Inflammatory macrophage treated with lipopolysaccharide for 1 hour (primary cell): ENCODE measurements at places on chromosomes 1 and 21.
A peak's percentile ranks its signal among the peaks of the same experiment; 100 is the strongest.

GRCh38 chr1:44021581-44022321 is 9.5 kb downstream of the SLC6A9 start:
- DNase-seq, result no peak

- no peak for DNase-seq
Observed at GRCh38 chr1:107286125-107286524, 145.3 kb downstream of the NTNG1 start.

- no peak for DNase-seq
Observed at GRCh38 chr1:197394831-197395608, 127.0 kb downstream of the CRB1 start.

GRCh38 chr1:57711326-57711725 is 287.5 kb upstream of the DAB1 start:
- DNase-seq, result no peak

GRCh38 chr1:98157524-98158313 is 236.9 kb upstream of the DPYD start:
- DNase-seq, result no peak

GRCh38 chr1:198544265-198544664 is 3.8 kb upstream of the ATP6V1G3 start:
- DNase-seq, result no peak

DNA sequence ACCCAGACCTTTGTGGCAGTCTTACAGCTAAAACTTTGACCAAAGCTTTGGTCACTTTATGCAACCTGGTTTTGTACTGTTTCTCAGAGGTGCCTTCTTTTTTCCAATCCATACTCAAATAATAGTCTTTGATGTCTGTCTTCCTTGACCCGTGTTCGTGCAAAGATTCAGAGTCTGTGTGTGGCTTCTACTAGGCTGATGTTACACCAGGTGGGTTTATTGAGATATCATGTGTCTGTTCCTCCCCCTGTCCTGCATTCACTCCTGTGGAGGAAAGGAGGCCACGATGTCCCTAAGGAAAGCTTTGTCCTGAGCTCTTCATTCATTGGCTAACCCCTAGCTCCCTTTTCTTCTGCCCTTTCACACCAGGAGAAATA is 15.0 kb upstream of the IKBKE start:
- DNase-seq, result no peak

DNA sequence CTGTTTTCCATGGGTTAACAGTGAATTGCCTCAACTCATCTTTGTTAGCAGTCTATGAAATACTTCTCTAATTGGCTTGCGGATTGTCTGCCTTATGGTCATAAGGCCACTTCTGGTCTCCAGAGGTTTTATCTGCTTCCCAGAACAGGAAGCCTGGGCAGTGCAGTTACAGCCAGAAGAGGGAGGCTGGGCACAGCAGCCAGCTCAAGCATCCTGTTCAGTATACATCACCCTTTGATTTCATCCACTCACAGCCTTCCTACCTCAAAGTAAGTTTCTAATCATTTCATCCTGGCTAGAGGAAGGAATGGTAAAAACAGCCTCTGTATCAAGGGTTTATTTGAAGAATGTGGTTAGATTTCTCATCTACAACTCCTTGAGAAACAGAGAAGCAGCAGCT is 311.5 kb upstream of the DEPDC1 start:
- DNase-seq, result no peak

- no peak for DNase-seq
Observed at GRCh38 chr1:25743164-25744139, 56.5 kb upstream of the SELENON start.

- DNase-seq, result no peak
Observed at GRCh38 chr1:156463874-156464273, 36.7 kb downstream of the MEF2D start.

DNA sequence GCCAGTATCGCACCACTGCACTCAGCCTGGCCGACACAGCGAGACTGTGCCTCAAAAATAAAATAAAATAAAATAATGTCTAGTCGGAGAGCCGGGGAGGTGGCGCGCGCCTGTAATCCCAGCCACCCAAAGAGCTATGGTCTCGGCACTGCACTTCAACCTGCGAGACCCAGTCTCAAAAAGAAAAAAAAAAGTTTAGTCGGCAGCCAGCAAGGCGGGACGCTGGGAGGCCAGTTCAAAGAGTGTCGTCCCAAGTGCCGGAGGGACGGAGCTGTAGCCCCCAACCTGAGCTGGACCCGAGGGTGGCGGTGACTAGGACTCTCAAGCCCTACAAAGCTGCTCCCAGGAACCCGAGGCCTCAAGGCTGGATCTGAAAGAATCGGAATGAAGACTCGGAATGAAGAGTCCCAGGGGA is 632 bp upstream of the FALEC start:
- DNase-seq, result no peak

- DNase-seq, result no peak
Observed at GRCh38 chr21:42260121-42260520, 41.2 kb downstream of the ABCG1 start.

DNA sequence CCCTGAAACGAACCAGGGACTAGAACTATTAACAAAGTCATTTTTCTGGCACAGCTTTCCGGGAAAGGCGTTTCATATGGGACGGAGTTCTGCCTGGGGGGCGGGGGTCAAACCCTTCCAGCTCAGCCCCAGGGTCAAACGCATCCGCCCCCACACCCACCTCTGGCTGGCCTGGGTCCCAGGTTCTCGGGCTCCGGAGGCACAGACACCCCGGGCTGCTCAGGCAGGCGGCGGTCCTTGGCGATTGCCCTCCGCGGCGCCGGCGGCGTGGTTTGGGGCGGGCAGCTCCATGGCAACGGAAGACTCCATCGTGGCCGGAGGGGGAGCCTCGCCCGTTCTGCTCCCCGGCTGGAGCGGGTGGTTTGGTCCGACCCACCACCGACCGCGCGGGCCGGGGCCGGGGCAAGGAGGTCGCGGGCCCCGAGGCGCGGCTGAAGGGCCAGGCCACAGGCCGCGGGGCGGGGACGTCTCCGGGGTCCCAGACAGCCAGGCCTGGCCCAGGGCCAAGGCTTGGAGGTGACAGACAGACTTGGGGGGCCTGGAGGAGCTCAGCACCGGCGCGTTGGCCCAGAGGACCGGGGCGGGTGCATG is at the start of gene CFAP74:
Gene CFAP74, minus strand, starts transcription at position 246 of the 591 bp plus-strand sequence. CDS start 12,830 bp downstream, outside the sequence.
- DNase-seq, result peak; percentile 2

GRCh38 chr21:45818904-45819285 is 162.7 kb upstream of the COL6A1 start:
- DNase-seq, result peak; percentile 44

DNA sequence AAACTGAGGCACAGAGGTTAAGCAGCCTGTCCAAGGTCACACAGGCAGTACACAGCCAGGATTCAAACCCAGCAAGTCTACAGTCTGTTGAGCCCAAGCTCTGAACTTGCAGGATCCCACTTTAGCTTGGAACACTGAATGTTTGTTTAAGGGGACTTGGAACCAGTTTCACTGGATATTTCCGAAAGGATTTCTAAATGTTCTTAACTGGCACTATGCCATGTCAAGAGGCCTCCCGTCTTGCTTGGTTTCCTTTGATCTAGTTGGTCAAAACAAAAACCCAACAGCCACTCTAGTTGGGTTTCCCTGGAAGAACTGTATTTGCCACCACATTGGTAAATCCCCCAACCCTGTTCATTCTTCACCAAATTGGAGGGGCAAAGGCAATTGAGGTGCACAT is 317.6 kb upstream of the KAZN start:
- no peak for DNase-seq

DNA sequence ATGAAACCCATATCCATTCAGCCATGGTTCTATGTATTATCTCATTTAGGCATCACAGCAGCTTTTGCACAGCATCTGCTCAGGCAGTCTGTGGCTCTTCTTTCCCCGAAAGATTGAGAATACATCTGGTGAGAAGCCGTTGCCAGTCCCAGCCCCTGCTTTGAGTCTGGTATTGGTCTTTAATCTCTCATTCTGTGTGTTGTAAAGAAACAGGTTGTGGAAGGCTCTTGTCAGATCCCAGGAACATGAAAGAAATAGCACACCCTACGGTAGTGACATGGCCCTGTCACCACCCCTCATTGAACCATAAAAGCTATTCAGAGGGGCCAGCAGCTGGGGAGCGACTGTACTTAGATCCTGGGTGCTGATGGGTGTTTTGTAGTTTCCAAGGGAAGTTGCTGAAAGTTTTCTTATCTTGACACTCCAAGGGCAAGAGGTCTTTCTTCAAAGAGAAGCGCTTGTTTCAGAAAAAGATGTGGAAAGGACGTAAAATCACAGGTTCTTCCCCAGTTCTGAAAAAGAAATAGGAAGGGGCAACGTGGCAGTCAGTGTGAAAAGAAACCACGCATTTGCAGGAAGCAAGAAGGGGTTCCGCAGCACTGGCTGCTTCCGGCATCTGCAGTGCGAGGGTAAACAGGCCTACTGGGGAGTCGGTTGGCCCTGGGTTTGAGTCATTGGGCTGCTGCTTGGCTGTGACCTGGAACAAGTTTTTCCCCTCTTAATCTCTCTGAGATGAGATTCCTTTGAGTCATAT is 145.0 kb downstream of the DHRS3 start:
- DNase-seq, result peak; percentile 59

GRCh38 chr1:70429219-70429618 is 18.2 kb downstream of the CTH start:
- no peak for DNase-seq

- DNase-seq, result no peak
Observed at GRCh38 chr1:4662168-4662567, 7.8 kb downstream of the AJAP1 start.

DNA sequence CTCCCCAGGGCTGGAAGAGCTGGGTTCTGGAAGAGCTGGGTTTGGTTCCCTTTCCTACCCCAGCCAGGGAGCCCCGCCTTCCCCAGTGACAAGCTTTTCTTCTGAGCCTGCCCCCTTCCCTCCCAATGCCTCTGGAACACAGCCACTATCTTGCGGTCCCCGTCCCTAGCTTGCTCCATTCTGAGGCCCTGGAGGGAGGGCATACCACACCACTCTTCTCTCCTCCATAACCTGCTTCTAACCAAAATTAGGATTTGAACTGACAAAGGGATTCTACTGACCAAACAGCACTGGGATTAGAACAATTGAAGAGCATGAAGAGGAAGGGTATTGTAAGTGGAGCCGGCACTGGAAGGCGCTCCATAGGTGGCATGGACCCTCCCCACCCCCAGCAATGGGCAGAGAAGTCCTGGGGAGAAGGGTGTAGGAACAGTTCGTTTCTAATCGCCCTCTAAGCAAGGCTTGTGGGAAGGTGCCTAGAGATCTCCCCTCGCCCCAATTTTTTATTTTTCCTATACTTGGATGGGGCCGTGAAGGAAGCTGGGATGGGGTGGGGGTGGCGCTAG is 690 bp downstream of the C1orf216 start:
- DNase-seq, result peak; percentile 55

DNA sequence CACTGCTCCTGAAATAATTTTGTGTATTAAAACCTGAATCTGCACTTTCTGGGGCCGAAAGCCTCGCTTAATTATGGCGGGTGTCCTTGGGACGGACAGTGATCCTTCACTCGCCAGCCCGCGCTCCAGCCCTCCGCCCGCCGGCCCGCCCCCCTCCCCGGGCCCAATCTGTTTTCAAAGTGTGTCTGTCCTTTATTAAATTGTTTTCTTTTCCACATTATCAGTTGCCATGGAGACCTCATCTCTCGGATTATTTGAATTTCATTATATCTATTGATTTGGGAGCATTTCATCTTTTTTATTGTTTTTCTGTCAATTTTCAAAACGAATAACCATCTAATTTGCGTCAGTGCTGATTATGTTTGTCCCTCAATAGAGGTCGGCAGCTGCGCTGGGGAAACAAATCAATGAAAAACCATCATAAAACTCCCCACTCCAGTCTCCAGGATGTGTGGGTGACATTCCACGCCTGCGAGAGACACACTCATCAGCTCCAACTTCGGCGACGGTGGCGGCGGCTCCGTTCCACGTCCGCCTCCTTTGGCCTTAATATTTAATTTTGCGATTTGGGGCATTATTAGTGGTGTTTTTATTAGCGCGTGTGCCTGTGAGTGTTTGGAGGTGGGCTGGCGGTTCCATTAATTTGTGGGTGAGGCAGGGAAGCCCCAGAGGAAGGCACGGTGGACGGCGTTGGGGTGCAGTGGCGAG is 123.9 kb downstream of the CASZ1 start:
- no peak for DNase-seq

DNA sequence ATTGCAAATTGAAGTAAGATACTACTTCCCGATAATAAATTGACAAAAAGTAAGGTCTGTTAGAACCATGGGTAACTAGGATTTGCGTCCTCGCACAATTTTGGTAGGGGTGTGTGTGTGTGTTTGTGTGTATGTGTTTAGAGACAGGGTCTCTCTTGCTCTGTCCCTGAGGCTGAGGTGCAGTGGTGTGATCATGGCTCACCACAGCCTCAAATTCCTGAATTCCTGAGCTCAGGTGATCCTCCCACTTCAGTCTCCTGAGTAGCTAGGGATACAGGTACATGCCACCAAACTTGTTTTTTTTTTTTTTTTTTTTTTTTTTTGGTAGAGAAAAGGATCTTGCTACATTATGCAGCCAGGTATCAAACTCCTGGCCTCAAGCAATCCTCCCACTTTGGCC is 209.2 kb upstream of the ESRRG start:
- DNase-seq, result no peak

GRCh38 chr1:162740755-162741154 is 49.7 kb upstream of the HSD17B7 start:
- no peak for DNase-seq

DNA sequence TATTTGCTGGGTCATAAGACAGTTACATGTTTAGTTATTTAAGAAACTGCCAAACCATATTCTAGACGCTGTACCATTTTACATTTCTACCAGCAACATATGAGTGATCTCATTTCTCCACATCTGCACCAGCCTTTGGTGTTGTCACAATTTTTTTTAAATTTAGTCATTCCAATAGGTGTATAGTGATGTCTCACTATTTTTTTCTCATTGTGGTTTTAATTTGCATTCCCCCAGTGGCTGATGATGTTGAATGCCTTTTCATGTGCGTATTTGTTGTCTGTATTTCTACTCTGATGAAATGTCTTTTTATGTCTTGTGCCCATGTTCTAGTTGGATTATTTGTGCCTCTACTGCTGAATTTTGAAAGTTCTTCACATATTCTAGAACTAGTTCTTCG is 38.4 kb downstream of the NFASC start:
- DNase-seq, result no peak

- DNase-seq, result no peak
Observed at GRCh38 chr1:2141025-2141424, 53.5 kb downstream of the FAAP20 start.

DNA sequence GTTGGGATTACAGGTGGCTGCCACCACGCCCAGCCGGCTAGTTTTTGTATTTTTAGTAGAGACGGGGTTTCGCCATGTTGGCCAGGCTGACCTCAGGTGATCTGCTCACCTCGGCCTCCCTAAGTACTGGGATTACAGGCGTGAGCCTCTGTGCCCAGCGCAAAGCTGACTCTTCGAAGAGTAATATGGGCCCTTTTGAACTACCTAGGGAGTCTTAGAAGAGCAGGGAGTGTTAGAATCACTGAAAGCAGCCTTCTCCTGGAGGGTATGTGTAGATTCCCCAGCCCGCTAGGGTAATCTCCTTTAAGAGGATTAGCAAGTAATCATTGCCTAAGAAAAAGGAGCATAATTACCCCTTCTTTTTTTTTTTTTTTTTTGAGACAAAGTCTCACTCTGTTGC is 6.5 kb upstream of the MAST2 start:
- DNase-seq, result no peak

DNA sequence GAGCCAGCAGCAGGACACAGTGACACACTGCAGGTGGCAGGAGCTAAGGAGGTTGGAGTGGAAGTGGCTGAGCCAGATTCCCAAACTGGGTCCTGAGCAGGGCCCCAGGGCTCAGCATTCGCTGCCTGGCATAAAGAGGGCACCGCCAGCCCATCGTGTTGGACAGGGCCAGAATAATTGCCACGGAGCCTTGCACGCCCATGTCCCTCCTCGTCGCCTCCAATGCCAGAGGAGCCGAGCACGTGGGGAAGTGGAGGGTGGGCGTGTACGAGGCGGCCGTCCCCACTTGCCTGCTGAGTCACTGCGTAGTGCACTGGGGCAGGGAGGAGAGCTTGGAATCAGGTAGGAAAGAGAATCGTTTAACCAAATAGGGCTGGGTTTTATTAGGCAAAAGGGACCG is 26.1 kb upstream of the LRRC47 start:
- DNase-seq, result no peak
